ENCODE measurements at places on chromosomes 3 and 15. TPM values are rescaled to one million over a fixed set of nuclear protein-coding genes. Genes with fewer than 3 reads are reported as not detected.

Gene LARP6
- total RNA-seq: 39.7 TPM

Gene PRR20G
- total RNA-seq: not detected

Gene PARP15
- 0.48 TPM for total RNA-seq

Gene PCOLCE2
- total RNA-seq: 3.9 TPM

- H3K36me3 ChIP-seq: no peaks in the 10 kb centered on the region
- no peak for DNase-seq
- no peaks in the 10 kb centered on the region for H3K27me3 ChIP-seq
- no peak overlapping the region for H3K27ac ChIP-seq
These were observed 43.0 kb upstream of the IDH2 start for GRCh38 chr15:90145259-90145658.

GRCh38 chr3:168531116-168531515 lies 435.4 kb upstream of the GOLIM4 start:
- DNase-seq: no peak
- no peaks in the 10 kb centered on the region for H3K4me1 ChIP-seq
- H3K27me3 ChIP-seq: no peaks in the 10 kb centered on the region
- H3K36me3 ChIP-seq: no peaks in the 10 kb centered on the region

DNA sequence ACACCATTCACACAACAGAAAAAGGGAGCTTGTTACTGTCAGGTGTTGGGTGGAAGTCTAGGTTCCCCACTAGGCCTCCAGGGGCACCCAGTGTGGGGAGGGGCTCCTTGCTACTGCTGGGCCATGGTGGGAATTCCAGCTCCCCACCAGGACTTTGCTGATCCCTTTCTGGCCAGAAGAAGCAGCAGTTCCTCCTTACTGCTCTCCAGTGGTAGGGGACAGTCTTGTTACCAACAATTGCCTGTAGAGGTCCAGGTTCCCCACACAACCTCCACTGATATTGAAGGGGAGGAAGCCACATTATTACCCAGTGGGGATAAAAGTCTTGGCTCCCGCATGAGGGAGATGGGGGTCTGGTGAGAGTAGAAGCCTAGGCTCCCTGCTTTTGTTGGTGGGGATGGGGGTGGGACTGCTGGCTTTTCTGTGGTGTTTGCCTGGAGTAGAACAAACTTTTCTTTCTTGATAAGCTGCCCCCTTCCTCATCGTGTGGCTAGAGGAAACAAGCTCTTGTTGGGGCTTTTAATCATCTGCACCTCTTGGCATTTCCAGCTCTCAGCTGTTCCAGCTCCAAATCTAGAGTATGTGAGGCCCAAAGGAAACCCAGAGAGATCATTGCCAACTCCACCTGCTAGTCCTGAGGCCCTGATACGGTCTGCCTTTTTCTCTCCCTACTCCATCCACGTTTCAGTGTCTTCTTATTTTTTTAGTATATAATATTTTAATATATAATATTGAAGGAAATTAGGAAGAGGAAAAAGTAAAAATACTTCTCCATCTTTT lies 824.2 kb downstream of the AGBL1 start:
- no peak for DNase-seq
- H3K4me3 ChIP-seq: no peak overlapping the region
- no peaks in the 10 kb centered on the region for H3K36me3 ChIP-seq

DNA sequence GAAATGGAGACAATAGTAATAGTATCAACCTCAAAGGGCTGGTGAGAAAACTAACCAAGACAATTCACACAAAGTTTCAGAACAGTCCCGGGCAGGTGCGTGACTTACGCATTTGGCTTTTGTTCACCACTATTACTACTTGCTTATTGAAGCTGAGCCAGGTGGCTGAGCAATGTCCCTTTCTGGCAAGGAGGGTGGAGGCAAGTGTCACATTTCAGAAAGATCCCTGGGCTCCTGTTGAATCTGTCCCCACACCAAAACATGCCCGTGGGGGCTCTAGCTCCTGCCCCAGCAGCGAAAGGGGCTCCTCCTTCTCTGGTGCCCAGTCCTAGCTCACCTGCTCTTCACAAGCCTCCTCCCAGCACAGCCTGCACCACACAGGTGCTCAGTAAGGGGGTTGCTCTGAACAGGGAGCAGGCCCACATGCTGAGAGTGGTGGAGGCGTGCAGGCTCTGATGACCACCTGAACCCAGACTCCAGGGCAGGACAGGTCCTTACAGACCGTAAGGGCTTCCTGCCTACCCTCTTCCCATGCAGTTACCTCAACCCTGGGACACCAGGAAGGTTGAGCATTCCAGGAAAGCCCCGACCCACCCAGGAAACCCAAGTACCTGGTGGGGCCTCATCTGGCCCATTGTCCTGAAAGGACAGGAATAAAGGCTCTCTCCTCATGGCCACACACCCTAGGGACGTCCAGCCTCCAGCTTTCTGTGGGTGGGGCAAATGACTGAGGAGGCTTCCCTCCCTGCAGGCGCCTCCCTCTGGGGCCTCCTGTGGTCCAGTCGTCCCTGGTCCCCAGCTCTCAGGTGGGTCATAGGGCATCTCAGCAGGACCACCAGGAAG lies 32.6 kb downstream of the SEMA7A start:
- no peak overlapping the region for H3K4me3 ChIP-seq
- no peak overlapping the region for H3K27ac ChIP-seq
- DNase-seq: no peak
- H3K27me3 ChIP-seq: no peaks in the 10 kb centered on the region
- peaks cover 19% of the 10 kb centered on the region for H3K4me1 ChIP-seq
- H3K36me3 ChIP-seq: no peaks in the 10 kb centered on the region

DNA sequence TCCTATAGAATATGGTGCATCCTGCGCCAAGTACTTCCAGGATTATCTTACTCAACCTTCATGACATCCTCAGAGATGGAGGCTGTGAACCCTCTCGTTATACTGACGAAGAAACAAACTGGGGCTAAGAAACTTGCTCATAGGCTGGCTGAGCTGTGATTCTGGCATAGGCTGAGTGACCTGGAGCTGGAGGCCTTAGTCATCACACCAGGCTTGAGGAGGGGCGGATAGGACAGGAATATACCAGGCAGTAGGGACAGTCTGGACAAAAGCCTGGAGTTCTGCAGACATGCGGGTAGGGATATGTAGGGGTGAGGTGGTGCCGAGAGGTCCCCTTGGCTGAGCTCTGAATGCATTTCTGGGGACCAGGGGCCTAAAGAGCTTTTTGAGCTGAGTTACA lies 18.1 kb downstream of the HEMK1 start:
- no peaks in the 10 kb centered on the region for H3K36me3 ChIP-seq
- peaks cover 8% of the 10 kb centered on the region for H3K4me1 ChIP-seq
- no peak for DNase-seq
- no peaks in the 10 kb centered on the region for H3K27me3 ChIP-seq

- peaks cover 6% of the 10 kb centered on the region for H3K4me1 ChIP-seq
- DNase-seq: peak; percentile 62
- no peak overlapping the region for H3K4me3 ChIP-seq
- no peak overlapping the region for H3K27ac ChIP-seq
- H3K27me3 ChIP-seq: no peaks in the 10 kb centered on the region
- no peaks in the 10 kb centered on the region for H3K36me3 ChIP-seq
These were observed 91.1 kb upstream of the RNF7 start for GRCh38 chr3:141646760-141647561.

DNA sequence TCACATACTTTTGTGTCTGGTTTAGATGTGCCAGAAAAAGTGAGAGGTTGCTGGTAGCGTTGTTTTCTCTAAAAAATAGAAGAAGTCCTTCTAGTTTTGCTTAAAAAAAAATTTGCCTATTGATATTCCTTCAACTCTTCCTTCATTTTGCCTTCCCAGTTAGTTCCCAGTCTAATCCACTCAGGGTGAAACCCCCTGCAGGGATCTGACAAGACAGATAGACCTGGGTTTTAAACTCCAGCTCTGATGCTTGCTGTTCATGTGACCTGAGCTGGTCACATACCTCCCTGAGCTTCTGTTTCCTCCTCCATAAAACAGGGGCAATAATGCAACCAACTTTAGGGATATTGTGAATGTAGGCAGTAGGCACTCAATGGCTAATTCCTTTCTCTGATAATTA lies 18.6 kb upstream of the KCTD6 start:
- H3K36me3 ChIP-seq: no peaks in the 10 kb centered on the region
- no peak overlapping the region for H3K27ac ChIP-seq
- no peak overlapping the region for H3K4me3 ChIP-seq
- H3K4me1 ChIP-seq: no peaks in the 10 kb centered on the region
- no peak for DNase-seq
- no peaks in the 10 kb centered on the region for H3K27me3 ChIP-seq

DNA sequence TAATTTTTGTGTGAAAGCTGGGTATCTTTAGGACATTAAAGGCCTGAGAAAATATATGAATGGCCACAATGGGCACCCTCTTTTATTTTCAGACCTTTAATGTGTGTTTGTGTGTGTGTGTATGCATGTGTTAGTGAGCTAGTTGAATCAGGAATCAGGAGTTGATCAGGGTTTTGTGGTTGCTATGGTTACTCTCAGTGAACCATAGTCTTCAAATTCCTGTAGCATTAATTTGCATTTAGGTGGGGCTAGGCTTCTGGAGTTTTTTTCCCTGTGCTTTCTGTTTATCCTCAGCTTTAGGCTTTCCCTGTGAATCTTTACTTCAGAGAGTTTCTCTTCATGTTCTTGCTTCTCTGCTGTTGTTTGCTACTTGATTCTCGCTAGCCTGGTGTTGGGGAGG lies 122.0 kb upstream of the ONECUT1 start:
- no peak overlapping the region for H3K4me3 ChIP-seq
- H3K27me3 ChIP-seq: no peaks in the 10 kb centered on the region
- no peak overlapping the region for H3K27ac ChIP-seq
- DNase-seq: no peak
- H3K4me1 ChIP-seq: no peaks in the 10 kb centered on the region

DNA sequence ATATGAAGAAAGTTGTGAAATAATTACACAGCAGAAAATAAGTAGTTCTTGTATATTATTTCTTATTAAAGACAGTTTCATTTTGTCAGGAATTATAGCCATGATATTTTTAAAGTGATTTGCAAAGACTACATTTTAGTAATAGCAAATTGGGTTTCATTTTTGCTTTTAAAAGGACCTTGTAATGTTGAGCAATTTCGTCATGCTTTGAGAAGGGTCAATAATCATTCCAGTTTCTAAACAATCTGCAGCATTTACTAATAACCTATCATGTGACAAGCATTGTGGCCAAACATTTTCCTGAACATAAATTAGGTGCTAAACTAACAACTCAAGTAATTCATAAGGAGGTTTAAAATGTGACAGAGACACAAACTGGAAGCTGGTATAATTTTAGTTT lies 214.4 kb upstream of the CBLB start:
- no peak for DNase-seq
- no peak overlapping the region for H3K27ac ChIP-seq
- H3K4me3 ChIP-seq: no peak overlapping the region

DNA sequence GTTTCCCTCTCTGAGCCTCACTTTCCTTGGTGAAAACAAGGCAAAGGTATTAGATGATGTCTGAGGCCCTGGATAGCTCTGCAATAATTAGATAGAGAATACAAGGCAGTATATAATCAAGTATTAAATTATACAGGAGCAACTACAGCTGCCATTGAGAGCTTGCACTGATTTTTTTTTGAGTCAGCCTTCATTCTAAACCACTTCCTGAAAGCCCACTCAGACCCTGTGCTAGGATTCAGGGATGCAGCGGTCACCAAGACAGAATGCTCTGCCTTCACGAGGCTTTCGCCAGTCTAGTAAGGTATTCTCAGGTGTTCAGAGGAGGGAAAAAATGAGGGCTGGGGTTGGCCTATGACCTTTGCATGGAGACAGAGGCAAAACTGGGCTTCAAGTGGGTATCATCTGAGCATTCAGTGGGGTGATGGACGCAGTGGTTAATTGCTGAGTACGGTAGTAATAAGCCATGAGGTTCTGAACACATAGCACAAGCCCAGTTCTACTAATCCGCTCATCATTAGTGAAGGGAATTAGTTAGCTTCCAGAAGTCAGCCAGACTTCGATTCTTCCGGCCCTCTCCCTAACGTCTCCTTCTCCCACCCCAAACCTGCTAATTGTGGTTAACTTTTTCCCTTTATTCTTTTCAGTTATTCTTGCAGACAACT lies 3.6 kb downstream of the VGLL4 start:
- H3K4me3 ChIP-seq: peak overlapping the region; percentile 42
- H3K4me1 ChIP-seq: peaks cover 29% of the 10 kb centered on the region
- no peaks in the 10 kb centered on the region for H3K36me3 ChIP-seq
- DNase-seq: no peak
- no peaks in the 10 kb centered on the region for H3K27me3 ChIP-seq
- H3K27ac ChIP-seq: peak overlapping the region; percentile 49

- no peaks in the 10 kb centered on the region for H3K4me1 ChIP-seq
- no peak for DNase-seq
- no peak overlapping the region for H3K4me3 ChIP-seq
- no peaks in the 10 kb centered on the region for H3K36me3 ChIP-seq
- no peak overlapping the region for H3K27ac ChIP-seq
These were observed 27.0 kb upstream of the CAPN3 start for GRCh38 chr15:42332331-42332730.

DNA sequence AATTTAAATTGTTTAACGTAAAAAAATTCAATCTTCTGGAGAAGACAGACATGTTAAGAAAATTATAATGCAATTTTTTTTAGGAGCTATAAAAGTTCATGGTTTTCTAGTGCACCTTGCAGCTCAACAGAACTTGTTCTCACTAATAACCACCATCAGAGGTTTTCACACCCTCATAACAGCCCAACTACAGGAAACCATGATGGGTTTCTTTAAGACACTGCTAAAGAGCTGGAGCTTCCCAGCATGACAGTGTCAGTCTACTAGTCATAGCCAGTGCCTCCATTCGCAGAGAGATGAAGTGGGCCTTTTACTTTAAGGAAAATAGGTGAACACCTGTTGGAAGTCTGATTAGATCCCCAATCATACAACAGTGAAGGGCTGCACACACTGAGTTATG lies 224.1 kb upstream of the TRIM42 start:
- no peaks in the 10 kb centered on the region for H3K27me3 ChIP-seq
- no peaks in the 10 kb centered on the region for H3K36me3 ChIP-seq
- no peak overlapping the region for H3K4me3 ChIP-seq
- no peaks in the 10 kb centered on the region for H3K4me1 ChIP-seq
- H3K27ac ChIP-seq: no peak overlapping the region

Measured in ovary (tissue), 10 donors.